ENCODE measurements at places on chromosomes 5 and 9. TPM values are rescaled to one million over a fixed set of nuclear protein-coding genes. Genes with fewer than 3 reads are reported as not detected.

Gene GALNT12
- 6.2 TPM for total RNA-seq

Gene TNFAIP8
- 20.5 TPM for total RNA-seq

Gene GRIA1
- total RNA-seq, result 49.4 TPM

Gene DNAJA1
- total RNA-seq, result 152 TPM

Gene ADAMTSL2
- 4.3 TPM for total RNA-seq

Gene IL13
- total RNA-seq, result not detected

Gene MCIDAS
- not detected for total RNA-seq
